ENCODE measurements at places on chromosomes 3 and 15.

- DNase-seq, result no peak
Observed at GRCh38 chr3:95460274-95460673, 1354.1 kb upstream of the EPHA6 start.

- DNase-seq, result no peak
Observed at GRCh38 chr15:92576597-92577200, 78.9 kb downstream of the FAM174B start.

- no peak for DNase-seq
Observed at GRCh38 chr15:62416526-62416925, 251.4 kb upstream of the C2CD4B start.

DNA sequence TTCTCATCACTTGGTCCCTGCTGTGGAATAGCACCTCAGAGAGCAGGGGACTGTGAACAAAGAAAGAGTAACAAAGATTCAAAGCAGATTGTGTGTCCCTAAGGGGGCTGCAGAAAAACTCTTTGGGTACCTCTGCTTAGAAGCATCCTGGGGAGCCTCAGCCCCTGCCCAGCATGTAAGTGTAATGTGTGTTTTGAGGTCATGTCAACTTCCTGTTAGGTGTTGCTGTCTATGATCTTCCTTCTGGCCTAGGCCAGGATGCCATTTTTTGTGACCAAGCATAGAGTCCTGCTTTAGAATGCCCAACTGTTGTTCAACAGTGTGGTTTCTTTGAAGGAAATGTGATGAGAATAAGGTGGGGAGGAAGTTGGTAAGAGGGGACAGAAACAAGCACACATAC, 77.1 kb upstream of the BCL6 start:
- DNase-seq, result no peak

- DNase-seq, result no peak
Observed at GRCh38 chr15:80162059-80162554, 9.3 kb downstream of the FAH start.

DNA sequence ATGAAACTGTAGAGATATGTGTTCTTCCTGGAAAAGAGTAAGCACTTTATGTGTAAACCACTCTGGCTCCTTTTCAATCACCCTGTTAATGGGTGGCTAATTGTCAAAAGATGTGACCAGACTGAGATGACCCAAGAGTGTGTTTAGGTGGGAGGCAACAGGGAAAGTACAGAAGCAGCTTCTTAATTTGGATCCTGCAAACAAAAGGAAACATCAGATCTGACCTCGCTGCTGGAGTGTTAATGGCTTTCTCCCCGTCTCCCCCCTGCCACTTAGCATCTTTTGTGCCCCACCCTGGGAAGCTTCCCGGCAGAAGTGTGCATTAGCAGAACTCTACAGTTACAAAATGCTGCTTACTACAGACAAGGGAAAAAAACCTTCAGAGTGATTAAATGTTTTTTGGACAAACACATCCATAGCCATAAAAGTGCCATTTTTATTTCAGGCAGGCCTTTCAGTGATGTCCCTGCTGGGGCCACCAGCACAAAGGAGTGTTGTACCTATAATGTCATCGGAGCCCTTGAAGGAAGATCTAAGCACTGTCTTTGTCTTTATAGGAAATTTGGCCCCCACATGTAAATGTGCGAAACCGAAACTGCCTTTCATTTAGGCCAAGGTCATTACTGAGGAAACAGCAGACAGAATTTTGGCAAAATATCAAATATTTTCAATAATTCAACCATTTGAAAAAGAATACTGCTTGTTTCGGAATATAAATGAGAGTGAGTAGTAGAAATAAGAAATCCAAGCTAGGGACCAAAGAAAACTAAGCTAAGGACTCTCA, 311.0 kb downstream of the WDR72 start:
- DNase-seq, result no peak

- DNase-seq, result no peak
Observed at GRCh38 chr3:197378985-197379718, 80.7 kb upstream of the DLG1 start.

DNA sequence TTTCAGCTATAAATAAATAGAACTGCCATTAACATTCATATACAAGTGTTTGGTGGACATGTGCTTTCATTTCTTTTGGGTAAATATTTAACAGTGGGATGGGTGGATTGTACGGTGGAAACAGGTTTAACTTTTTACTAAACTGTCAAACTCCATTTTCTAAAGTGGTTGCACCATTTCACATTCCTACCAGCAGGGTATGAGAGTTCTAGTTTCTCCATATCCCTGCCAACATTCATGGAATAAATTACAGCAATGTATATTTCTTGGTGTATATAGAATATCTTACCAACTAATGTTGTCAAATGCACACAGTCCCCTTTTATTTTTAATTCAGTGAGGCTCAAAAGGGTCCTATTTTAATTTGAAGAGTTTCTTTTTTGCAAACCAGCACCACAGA, 71.3 kb upstream of the CTXND1 start:
- no peak for DNase-seq

GRCh38 chr15:82571722-82572222, 31.5 kb upstream of the RPS17 start:
- peak; percentile 71 for DNase-seq

DNA sequence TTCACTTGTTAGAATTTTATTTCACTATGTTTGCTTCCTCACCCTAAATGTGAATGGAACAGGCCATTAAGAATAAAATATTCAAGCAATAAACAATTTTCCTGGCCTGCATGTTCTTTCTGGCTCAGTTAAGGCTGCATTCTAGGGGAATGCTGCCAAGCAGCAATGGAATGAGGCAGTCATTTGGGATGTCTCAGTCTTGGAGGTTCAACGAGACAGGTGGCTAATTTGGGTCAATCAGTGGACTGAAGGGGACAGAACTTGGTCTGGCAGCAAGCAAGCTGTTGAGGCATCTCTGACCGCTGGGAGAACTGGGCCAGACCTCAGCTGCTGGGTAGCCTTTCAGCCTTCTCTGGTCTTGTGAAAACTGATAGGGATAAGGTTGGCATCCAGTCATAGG, 241.6 kb downstream of the NLGN1 start:
- no peak for DNase-seq

DNA sequence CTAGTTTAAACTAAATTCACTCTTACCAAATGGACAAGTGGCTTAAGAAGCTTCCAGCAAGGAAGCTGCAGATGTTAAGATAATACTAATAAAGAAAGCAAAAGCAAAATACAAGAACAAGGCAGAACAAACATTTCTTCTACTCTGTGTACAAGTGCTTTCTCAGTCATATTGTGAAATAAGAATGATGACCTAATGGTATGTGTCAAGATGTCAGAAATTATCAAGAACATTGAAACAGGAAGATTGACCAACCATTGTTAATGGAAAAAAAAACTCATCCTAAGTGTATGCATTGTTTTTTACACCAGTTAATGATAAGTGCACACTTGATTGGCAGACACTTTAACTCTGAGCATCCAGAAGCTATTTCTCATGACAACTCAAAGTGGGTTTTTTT, 65.4 kb upstream of the P2RY1 start:
- DNase-seq, result no peak

GRCh38 chr3:71865727-71866126, 80.8 kb upstream of the PROK2 start:
- DNase-seq, result no peak

DNA sequence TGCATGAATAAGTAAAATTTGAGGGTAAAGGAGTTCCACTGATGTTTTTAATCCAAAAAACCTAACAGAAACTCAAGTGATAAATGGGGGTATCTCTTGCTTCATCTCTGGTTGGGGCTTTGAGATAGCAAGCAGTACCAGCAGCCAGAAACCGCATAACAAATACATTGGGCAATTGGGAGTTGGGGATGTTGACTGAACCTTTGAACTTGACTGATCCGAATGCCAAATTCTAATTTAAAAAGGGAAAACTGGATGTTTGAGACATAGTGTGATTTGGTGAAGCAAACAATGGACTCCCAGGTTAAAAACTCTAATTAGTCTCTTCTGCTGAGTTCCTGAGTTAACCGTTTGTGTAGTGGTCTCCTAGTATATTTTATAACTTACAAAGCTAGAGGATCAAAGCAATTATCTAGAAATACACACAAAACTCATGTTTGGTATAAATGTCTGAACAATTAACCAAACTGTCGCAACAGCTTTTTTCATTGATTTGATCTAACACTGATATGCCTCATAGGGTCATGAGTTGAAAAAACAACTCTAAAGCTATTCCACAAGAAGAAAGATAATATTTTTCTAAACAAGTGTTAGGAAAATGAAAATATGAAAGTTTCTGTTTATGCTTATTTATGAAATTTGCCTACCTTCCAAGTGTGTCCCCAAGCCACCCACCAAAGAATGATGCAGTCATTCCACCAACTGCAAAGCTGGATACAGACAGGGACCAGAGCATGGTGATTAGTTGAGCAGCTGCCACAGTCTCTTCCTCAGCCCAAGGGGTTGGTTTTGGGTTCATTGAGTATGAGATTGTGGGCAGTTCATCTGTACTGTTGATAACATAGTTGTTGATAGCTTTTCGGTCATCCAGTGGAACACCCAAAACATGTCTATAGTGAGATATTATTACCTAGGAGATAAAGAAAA, 12.4 kb downstream of the SLC2A2 start:
- no peak for DNase-seq

GRCh38 chr3:37502621-37503020, 328.2 kb upstream of the LRRFIP2 start:
- DNase-seq, result no peak

- DNase-seq, result peak; percentile 67
Observed at GRCh38 chr3:39013289-39013688, 38.5 kb downstream of the SCN11A start.

GRCh38 chr3:122066331-122067213, 11.4 kb downstream of the CD86 start:
- no peak for DNase-seq

DNA sequence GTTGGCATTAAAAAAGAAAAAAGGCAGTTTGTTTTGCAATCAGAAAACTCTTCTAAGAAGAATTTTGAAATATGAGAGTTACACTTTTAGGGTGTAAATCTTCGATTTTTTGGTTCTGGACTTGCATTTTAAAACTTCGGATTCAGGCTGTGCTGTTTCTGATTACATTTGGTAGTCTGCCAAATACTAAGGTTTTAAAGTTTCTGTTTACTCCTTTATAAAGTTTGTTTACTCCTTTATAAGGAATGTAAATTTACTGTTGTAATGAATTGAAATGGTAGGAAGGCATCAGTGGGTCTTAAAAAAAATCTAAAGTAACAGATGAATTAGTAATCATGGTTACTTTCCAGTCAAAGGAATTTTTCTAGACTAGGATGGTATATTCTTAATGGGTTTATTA, 14.1 kb downstream of the FXR1 start:
- DNase-seq, result no peak

DNA sequence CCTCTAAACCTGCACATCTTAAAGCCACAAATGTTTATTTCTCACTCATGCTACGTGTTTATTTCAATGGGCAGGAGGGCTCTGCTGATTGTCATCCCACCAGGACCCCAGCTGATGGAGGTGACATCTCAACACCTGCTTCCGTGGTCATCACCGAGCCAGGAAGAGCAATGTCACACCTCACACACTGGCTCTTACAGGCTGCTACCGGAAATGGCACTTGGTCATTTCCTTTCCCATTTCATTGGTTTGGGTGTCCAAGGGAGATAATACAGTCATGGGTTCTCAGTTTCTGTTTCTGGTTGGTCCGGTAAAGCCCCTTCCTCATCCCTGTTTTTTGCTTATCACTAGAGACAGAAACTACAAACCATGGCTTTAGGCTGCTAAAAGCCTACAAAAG, 41.9 kb downstream of the ABHD2 start:
- DNase-seq, result no peak

DNA sequence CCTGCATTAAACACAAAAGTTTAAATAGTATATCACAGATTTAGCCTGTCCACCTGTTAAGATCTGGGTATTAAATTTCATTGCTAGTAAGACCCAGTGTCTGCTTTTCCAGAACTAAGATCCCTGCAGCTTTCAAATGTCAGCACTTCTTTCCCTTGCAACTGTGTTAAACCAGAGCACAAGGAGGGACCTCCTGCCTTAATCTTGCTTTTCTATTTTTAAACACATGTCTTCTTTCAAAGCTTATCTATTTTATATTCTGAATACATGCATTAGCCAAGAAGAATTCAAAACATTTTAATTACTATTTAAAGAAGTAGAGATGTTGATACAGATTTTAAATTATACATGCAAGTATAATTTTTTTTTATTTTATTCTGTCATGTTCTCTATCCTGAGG, 315.1 kb downstream of the ARPP21 start:
- DNase-seq, result no peak

DNA sequence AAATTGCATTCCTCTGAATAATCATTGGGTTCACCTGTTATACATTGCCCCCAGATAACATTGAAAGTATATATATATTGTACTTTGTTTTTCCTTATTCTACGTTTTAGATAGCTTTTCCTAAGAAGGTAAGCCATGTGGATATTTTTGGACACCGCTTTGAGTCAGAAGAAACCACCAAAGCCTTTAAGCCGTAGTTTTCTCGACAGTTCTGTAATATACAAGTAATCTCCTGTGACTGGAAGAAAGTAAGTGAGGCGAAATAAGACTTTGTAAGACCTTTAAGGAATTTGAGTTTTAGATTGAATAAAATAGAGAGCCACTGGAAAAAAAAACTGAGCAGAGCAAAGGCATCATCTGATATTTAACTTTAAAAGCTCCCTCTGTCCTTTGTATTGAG, 1092.0 kb downstream of the DIPK2A start:
- no peak for DNase-seq

- no peak for DNase-seq
Observed at GRCh38 chr3:127794402-127794801, 27.9 kb downstream of the MGLL start.

- DNase-seq, result no peak
Observed at GRCh38 chr15:68626283-68626682, 47.5 kb downstream of the CORO2B start.

DNA sequence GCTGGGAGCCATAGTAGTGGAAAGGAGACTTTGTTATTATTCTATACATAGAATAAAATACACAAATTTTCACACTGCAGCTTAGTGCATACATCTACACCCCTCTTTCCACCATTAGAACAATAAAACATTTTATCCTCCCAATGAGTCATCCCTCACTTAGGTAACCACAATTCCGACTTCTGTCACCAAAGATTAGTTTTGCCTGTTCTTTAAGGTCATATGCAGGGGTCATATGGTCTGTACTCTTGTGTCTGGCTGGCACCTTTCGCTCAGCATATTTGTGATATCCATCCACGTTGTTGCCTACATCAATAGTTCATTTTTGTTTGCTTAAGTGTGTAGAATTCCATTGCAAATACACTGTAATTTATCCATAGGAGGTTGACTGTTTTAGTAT, 399.4 kb downstream of the SHQ1 start:
- no peak for DNase-seq

DNA sequence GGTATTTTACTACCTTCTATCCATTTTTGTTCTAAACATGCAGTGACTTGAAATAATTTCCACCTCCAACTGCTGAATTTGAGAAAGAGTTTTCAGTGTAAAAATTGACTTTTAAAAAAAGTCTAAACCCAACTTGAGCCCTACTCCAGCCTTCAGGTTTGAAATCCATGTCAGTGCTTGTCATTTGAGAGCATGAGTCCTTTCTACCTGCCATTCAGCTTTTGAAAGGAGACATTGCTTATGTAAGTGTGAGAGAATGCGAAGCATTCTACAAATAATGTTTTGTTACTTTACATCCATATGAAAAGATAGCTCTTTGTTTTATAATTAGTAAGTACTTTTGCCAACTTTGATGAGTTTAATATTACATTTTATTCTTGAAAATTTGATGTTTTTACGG, 329.2 kb downstream of the PTPRG start:
- DNase-seq, result no peak

- DNase-seq, result peak; percentile 33
Observed at GRCh38 chr3:142211034-142211433, 14.4 kb downstream of the GK5 start.

GRCh38 chr3:4581124-4581424, 87.9 kb downstream of the ITPR1 start:
- no peak for DNase-seq

- no peak for DNase-seq
Observed at GRCh38 chr3:110859336-110859735, 212.3 kb upstream of the NECTIN3 start.
